ENCODE measurements at places on chromosomes 13 and 19. TPM values are rescaled to one million over a fixed set of nuclear protein-coding genes. Genes with fewer than 3 reads are reported as not detected.
A peak's percentile ranks its signal among the peaks of the same experiment; 100 is the strongest.

FBN3 gene
- total RNA-seq: not detected

PNMA8C gene
- total RNA-seq: not detected

DNA sequence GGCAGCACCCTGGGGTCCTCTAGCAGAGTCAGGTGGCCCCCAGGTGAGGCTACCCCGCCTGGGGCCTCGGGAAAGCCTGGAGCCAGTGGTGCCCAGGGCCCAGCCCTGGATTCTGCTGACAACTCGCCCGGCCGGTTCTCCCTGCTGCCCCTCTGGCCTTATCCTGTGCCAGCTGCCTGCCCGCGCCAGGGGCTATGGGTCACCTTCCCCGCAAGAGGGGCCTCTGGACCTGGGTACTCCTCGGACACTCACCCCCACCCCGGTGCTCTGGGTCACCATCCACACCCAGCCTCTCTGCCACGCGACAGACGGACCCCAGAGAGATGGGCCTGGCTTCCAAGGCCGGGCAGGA, 24.0 kb downstream of the ZBTB7A start:
- DNase-seq: no peak

ZNF223 gene
- 1.9 TPM for total RNA-seq

GRCh38 chr13:98835156-98835555, 82.7 kb upstream of the SLC15A1 start:
- DNase-seq: no peak

DNA sequence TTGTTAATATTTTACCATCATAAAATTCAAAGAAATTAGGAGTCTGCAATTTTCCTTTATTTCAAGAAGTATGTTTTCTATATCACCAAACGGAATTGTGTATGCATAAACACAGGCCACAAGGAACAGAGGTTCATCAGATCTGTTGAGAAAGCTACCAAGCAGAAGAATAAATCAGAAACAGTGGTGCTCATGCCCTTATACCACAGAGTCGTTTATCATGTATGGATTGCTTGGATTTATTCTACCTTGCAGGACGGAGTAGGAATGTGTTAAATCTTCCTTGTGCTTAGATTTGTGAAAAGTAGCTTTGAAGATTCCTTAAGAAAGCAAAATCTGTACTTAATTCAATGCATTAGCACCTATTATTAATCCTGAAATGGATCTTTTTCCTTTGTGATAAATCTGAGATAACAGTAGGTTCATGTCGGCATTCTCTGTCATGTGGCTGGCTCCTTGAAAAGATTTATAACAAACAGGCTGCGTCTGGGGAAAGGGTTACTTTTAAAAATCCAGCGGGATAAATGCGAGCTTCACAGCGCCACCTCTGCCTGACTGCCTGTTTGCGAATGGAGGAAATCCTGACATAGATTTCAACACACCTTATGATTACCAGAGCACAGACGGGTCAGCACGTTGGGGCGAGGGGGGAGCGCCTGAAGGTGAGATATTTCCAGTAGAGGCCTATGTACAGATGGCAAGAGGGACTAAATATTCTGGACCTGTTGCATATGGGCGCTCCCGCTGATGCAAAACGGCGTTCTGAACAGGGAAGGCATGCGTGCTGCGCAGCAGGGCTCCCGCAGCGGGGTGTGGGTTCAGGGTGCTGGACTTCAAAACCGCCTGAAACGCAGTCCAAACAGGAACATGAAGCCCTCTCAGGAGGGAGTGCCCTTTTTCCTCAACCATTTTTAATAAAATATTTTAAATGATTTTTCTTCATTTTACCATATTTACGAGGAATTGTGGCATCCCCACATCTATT, 445.5 kb upstream of the SGCG start:
- DNase-seq: no peak

DNA sequence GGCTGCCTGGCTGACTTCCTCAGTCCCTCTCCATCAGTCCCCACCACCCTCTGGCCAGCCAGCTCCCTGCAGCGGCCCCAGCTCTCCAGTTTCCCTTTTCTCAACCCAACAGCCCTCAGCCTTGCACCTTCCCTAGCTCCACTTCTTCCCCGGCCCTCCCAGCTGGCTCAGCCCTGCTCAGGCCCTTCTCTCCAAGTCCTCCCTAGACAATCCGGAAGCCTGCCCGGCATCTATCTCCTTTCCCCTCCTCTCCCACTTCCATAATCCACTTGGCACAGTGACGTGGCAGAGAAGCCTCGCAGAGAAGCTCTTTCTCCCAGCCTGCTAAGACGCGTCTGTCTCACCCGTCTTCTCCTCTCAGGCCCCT, 1.1 kb downstream of the UBXN6 start:
- DNase-seq: no peak

AZU1 gene
- 0.35 TPM for total RNA-seq

GRCh38 chr13:93535251-93535650, 308.6 kb downstream of the GPC6 start:
- DNase-seq: no peak

- DNase-seq: no peak
Observed at GRCh38 chr13:29905845-29906244, 55.4 kb upstream of the UBL3 start.

DNA sequence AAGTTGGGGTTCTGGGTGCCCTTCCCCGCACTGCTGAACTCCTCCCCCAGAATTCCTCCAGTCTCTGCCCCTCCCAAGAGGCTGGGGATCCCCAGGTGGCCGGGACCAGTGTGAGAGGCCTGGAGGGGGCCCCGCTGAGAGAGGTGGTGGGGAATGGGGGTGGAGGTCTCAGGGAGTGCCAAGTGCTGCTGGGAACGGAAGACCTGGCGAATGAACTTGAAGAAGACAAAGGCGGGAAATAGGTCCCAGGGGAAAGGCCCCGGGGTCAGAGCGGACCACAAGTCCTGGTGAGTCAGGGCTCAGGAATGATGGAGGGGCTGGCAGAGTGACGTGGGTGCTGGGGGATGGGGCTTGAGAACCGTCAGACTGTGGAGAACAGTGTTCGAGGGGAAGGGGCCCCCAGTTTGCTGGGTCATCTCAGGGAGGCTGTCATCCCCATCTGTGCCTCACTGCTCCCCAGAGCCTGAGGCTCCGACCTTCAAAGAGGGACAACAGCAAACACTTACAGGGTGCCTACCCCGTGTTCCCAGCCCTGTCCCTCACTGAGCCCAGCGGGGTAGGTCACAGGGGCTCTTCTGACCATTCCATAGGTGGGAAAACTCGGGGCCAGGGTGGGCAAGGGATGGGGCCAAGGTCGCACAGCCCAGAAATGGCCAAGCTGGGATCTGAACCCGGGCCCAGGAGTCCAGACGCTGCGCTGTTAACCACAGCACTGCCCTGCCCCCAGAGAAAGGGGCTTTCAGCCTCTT, 16.0 kb upstream of the SEMA6B start:
- peak; percentile 75 for DNase-seq

Measured in NCI-H460 (cell line).